ENCODE measurements at places on chromosomes 2 and 18.

DNA sequence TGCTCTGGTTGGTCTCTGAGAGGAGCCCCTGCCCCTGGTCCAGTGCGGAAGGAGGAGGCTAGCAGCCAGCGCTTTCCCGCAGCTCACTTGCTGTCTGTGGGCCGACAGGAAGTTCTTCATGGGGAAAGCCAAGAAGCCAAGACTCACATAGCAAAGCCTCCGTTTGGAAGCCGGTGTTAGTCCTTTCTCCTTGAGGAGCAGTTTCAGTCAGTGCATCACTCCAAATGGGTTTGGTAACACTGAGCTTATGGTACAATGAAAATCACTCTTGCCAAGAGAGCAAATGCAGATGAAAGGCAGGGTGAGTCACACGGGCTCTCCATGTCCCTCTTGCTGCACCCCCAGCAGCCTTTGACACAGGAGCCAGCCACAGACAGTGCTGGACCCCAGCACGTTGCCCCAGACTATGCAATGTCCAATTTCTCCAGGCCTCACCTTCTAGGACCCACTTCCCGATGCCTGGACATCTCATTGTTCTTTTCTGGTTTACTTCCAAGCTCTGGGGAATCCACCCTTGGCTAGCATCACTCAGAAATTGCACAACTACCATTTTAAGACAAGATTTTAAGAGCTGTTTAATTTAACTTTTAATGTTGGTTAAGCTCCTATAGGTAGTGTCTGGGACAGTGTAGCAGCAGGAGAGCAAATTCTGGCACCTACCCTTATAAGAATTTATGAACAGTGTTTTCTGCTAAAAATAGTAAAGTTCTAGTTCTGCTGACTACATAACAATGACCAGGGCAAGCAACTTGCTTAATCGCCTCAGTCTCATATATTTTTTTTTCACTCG is 174.9 kb downstream of the ASB1 start:
- DNase-seq, result no peak

- DNase-seq, result no peak
Measured at GRCh38 chr2:218659988-218660358, 490 bp downstream of the BCS1L start.

DNA sequence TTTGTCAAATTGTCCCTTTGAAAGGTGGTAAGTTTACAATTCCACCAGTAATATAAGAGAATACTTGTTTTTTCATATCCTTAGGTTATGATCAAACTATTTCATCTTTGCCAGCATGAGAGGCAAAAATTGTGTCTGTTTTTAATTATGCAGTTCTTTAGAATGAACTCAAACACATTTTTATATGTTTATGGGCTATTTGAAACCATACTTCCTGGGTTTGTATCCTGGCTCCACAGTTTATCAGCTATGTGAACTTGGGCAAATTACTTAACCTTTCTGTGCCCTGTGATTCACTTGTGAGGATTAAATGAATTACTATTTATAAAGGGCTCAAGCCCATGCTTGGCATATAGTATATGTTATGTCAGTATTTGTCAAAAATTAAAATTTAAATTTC is 109.4 kb downstream of the TANC1 start:
- DNase-seq, result no peak

DNA sequence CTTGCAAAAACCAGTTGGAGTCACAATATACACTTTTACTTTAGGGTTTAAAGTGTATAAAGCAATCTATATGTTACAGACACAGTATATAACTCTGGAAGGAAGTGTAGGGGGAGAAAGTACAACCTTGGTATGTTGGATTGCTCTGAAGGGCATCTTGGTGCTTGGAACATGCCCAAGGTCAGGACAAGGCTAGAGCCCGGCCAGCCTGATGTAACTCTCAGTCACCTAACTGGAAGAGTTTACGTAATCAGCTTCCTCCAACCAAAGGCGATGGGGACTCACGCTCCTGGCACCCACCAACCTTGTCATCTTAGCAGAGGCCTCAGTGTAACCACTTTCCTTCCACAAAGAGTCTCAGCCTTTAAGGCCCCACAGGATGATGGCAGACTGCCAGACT is 181.1 kb upstream of the ACAA2 start:
- no peak for DNase-seq

All from D721Med (cell line).